ENCODE measurements at places on chromosomes 5 and 9.
A peak's percentile ranks its signal among the peaks of the same experiment; 100 is the strongest.

- peak; percentile 39 for DNase-seq
Measured at GRCh38 chr9:36092509-36093215, 43.9 kb upstream of the GLIPR2 start.

DNA sequence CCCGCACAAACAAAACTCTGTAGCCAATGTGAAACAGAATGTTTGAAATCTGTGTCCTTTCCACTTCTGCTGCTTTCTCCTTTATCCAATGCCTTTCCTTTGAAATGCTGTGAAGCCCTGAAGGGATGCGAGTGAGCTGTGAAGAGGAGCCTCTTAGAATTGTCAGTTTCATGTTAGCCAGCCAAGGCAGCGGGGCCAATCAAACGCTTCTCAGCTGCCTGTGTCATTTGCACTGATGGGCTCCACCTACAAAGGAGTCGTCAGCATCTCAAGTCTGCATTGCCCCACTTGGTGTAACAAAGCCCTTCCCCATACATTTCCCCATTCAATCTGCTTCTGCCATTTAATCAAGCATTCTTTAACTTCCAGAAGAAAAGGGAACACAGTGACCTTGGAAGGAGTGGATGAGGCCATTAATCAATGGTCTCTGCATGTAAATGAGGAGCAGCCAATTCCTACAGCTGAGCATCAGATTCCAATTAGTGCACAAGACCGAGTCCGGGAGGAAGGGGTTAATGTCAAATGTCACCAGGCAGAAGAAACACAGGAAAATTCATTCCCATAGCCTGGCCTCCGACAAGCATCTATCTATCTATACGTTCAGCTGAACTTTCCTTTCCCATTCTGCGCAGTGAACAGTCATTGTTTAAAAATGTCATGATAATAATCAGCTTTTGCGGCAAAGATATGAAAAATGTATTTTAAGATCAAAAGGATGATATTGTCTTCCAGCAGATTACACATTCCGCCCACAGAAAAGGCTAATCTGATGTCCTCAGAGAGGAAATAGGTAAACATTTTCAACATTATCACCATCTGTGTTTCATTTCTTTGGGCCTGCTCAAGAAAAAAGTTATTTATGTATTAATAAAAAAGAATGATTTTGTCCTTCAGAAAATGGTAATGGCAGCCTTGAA, 154.6 kb downstream of the FSTL4 start:
- DNase-seq: no peak

- no peak for DNase-seq
Measured at GRCh38 chr5:15320871-15321270, 179.1 kb upstream of the FBXL7 start.

DNA sequence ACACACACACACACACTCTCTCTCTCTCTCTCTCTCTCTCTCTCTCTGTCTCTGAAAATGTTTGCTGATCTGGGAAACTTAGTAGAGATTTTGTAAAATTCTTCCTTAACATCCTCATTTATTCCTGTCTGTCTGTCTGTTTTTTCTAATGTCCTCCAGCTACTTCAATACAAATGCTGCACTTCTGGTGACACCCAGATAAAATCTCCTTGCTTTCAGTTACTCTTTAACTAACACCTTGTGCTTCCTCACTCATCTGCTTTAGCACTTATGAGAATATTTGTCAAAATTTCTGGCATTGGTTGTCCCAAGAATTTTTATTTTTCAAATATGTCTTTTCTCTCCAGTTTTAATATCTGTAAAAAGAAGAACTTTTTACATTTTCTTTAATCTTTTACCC, 35.0 kb upstream of the ARRDC3 start:
- DNase-seq: no peak

DNA sequence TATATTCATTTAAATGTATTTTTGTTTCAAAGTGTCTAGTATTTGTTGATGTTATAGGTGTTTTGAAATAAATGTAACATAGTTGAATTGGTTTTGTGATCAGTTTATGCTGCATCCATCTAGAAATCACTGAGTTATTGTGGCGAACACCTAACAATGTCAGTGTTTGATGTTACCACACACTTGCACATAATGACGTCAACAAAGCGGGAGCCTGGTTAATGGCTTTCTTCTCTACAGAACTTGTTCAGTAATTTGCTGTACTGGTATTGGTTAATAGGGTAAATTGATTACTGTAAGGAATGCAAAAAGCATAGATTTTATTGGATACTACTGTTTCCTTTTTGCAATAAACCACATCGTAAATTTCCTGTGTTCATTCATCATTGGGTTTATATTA, 133.0 kb downstream of the ATG10 start:
- no peak for DNase-seq

DNA sequence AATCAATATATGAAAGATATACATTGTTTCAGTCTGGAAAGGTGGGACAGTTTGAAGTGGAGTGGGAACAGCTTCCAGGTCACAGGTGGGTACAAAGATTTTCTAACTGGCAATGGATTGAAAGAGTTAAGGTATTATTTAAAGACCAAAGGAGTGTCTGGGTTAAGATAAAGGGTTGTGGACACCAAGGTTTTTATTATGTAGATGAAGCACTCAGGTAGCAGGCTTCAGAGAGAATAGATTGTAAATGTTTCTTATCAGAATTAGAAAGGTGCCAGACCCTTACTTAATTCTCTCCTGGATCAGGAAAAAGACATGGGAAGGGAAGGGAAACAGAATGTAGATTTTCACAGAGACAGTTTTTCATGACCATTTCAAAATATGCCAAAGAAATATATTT, 1174.8 kb downstream of the MAT2B start:
- no peak for DNase-seq

DNA sequence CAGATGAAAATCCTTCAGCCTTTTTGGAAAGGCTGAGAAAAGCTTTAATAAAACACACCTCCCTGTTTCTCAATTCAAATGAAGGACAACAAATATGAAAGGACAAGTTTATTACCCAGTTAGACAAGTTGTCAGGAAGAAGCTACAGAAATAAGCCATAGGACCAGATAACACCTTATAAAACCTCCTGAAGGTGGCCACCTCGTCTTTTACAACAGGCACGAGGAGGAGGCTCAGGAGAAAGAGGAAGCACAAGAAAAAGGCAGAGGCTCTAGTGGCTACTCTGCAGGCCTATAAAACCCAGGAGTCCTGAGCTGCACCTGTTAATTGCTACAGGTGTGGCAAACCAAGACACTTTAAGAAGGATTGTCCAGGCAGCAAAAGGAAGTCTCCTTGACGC, 352.1 kb upstream of the CDH18 start:
- no peak for DNase-seq

DNA sequence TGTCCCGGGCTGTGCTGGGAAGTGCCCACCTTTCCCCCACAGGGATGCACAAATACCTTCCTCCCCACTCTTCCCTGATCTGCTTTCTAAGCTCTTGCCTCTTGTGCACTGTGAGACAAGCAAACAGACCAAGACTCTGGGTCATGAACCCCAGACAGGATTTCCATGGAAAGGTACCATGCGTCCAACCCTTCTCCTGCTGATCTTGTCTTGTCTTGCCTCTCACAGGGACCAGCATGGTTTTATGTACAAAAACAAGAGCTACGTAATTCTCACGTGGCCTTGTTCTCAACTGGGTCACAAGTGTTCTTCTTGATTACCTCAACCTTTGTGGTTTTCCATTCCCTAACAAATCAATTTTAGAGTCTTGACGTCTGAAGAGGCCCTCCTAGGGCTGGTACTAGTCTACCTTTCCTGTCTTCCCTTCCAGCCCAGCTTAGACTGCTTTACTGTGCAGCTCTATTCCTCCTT, 176.5 kb upstream of the MAP3K1 start:
- no peak for DNase-seq

- no peak for DNase-seq
Measured at GRCh38 chr5:13540168-13540750, 404.2 kb downstream of the DNAH5 start.

DNA sequence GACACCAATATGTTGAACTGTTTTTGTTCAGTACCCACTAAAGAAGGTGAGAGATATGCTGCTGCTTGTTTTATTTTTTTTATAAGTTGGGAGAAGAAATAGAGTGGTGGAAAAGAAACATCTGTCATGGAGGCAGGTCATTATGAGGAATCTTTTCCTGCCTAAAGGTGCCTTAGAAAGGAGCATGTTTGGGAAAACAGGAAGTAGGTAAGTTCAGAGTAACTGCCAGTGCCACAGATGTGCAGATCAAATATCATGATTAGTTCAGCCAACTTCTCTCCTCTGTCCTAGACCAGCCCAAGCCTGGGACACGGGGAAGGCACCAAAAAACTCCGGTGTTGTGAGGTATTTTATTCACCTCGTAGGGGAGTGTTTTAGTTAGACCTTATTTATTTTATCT, 144.2 kb downstream of the MAN2A1 start:
- DNase-seq: no peak

GRCh38 chr5:74454263-74455030, 186.1 kb downstream of the ENC1 start:
- DNase-seq: no peak

DNA sequence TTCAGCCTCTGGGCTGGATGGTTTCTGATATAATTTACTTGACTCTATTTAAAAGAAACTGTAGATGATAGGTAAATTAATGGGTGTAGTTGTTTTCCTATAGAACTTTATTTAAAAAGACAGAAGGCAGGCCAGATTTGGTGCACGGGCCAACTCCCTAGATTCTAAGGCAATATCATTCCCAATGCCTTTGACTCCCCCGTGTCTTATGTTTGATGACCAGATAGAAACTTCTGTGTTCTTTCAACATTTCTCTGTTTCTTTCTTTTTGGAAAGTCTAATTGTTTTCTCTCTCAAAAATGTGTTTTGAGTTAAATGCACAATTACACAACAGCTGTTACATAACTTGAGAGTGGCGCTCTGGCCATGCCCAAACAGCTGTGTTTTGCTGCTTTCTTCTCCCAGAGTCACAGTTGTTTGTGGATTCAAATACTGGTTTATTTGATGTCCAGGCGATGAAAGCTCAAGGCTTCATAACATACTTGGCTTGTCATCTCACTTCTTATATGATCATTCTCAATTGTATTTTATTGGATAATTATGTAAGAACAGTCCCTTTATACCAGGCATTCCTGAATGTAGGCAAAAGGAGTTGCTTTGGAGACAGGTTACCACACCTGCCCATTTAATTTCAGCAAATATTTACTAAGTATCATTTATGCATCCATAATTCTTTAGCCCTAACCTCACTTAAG, 1.7 kb upstream of the ALDH1A1 start:
- no peak for DNase-seq

DNA sequence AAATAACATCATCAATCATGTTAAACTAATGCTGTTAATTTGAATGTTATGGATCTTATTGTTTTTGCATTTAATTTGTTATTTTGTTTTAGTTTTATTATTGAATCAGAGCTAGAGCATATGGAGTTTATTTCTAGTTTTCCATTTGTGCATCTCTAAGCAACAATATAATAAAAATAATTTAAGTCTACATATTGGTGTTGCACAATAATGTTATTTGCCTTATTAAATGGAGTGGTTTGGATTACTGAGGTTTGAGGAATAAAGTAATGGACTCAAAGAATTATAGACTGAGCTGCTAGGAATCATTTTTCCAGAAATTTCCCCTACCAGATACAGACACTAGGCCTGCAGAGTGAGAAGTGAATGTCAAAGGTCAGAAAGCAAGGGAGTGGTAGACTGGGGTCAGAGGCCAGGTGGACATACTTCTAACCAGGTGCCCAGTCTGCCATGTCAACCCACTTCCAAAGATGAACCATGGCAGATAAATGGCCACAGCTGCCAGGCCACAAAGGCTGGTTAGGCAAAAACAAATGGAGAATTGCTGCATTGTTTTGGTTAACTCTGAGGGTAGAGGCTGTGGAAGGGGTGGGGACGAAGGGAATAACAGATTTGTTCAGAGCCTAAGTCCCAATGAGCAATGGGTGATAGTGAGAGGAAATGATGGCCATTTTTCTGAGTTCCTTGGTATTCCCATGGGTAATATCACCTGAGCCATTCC, 113.1 kb downstream of the FBXL7 start:
- DNase-seq: no peak

DNA sequence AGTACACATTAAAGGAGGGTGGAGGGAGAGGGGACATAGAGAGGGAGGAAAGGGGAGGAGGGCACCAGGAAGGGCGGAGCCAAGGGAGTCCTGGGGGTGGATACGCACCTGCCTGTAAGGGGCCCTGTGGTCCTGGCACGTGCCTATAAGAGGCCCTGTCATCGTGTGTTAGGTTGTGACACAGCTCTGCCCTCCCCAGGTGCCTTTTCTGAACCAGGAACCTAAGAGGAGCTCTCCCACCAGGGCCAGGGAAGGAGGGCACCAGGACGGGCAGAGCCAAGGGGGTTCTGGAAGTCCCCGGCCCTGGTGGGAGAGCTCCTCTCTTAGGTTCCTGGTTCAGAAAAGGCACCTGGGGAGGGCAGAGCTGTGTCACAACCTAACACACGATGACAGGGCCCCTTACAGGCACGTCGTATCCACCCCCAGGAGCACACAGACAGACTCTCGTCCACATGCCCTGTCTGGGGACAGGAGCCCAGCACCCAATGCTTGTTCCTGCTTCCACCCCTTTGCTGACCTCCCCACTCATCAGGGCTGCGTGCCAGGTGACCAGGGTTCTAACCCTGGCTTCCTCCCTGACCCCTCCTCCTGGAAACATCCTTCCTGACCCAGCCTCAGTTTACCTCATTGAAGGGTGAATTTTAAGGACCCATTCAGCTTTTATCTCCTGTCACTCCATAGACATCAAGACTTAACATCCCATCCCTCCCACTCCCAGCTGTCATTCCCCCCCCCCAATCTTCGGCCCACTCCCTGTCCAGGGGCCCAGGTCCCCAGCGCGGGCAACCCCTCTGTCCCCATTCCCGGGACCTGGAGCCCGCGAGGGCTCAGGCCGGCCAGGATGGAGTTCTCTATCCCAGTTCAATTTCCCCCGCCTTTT, 12.9 kb upstream of the OLFM1 start:
- no peak for DNase-seq

GRCh38 chr9:20358207-20358606, 264.1 kb downstream of the MLLT3 start:
- DNase-seq: no peak

GRCh38 chr5:80973027-80973426, 12.9 kb downstream of the RASGRF2 start:
- DNase-seq: no peak

DNA sequence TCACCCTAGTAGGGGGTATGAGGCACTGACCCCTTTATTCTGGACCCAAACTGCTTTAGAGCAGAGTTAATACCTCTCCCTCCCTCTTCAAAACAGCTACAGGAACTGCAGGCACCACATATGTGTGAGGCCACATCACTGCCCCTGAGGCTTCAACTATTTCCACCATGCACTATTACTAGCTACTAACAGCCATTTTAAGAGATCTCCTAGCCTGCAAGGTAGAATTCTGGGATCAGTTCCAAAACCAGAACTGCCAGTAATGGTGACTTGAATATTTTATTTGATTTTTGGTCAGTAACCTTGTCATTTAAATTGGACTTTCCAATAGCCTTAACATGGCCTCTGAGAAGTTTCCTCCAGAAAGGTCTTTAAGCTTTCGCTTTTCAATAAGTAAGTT, 55.3 kb upstream of the FSD1L start:
- DNase-seq: no peak
